ENCODE measurements at places on chromosomes 13 and 19.

GRCh38 chr19:15453906-15454860, 4.4 kb upstream of the WIZ start:
- DNase-seq = no peak

DNA sequence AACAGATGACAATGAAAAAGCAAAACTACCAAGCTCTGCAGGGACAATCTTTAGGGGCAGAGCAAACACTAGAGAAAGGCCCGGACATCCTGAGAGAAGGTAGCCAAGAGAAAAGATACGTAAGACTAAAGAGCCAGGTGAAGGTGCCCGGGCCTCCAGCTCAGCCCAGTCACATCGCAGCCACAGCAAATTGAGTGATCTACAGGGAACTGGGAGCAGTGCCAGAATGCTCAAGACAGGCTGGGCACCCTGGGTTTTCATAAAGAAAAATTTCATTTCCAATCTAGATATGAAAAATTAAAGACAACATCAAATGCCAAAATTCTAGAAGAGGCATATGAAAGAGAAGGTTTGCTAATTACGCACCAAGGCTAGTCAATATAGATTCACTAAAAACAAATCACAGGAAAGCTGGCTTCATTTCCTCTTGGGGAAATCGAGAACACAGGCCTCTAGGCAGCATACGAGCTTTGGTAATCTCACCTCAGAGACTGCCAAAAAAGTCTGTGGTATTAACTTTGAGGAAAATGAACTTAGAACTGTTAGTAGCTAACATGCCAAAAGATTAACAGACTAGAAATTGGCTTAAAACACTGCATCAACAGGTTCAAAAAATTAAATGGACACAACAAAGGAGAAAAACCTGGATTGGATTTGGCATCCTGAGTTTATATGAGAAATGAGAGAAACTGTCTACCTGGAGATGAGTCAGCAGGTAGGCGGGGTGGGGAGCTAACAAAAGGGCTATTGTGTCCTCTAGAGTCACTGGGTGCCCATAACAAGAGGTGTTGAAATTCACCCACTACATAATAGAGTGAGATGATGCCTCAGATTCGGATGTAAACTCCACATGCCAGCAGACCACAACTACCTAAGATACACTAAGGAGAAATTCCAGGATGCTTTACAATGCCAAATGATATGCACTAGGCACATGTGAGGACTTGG, 6.6 kb downstream of the ANKRD10 start:
- DNase-seq = no peak

DNA sequence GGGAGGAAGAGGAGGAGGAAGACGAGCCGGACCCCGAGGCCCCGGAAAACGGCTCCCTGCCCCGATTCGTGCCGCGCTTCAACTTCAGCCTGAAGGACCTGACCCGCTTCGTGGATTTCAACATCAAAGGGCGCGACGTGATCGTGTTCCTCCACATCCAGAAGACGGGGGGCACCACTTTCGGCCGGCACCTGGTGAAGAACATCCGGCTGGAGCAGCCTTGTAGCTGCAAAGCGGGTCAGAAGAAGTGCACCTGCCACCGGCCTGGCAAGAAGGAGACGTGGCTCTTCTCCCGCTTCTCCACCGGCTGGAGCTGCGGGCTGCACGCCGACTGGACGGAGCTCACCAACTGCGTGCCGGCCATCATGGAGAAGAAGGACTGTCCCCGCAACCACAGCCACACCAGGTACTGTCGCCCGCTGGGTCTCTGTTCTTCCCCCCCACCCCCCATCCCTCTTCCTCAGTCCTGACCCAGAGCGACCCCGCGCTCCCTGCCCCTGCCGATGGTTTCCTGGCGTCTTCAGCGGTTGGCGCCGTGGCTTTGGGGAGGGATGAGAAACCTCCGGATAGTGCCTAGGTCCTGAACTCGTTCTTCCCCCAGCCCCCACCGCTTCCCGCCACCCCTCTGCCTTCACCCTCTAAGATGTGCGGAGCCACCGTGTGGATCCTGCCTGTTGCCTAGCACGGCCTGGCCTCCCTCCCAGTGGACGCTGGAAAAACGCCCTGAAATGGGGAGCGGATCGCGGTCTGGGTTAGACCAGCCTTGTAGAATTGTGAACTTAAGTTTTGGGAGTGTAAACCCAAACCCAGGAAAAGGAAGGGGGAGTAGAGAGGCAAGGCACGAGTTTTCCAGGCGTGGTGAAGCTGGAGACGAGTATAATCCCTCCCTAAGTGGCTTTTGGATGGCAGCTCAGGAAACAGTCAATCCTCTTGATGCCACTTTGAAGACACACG, 1.5 kb downstream of the HS6ST3 start:
- no peak for DNase-seq

GRCh38 chr19:41703602-41704293, 4.7 kb upstream of the CEACAM5 start:
- no peak for DNase-seq

GRCh38 chr19:1632462-1633268, 19.8 kb downstream of the TCF3 start:
- no peak for DNase-seq

- DNase-seq = no peak
These were observed 2.1 kb downstream of the POU4F1 start for GRCh38 chr13:78601124-78601873.

DNA sequence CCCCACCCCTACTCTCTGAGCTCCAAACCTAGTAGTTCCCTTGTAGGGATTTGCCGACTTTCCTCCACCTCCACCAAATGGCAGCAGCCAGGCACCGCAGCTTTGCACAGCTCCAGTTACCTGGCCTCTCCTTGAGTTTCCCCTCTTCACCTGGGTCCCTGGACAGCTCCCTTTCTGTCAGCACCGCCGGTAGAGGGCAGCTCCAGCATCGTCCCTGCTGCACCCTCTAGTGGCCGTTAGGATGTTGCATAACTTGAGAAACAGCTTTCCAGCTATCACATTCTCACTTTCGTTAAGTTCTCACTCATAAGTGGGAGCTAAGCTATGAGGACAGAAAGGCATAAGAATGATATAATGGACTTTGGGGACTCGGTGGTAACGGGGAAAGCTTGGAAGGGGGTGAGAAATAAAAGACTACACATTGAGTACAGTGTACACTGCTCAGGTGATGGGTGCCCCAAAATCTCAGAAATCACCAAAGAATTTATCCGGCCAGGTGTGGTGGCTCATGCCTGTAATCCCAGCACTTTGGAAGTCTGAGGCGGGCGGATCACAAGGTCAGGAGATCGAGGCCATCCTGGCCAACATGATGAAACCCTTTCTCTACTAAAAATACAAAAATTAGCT, 60.4 kb upstream of the OLFM4 start:
- DNase-seq = peak; percentile 20

- no peak for DNase-seq
These were observed 107.8 kb downstream of the ELF1 start for GRCh38 chr13:40911341-40911740.

- no peak for DNase-seq
These were observed 31.4 kb upstream of the GGACT start for GRCh38 chr13:100619940-100620339.

DNA sequence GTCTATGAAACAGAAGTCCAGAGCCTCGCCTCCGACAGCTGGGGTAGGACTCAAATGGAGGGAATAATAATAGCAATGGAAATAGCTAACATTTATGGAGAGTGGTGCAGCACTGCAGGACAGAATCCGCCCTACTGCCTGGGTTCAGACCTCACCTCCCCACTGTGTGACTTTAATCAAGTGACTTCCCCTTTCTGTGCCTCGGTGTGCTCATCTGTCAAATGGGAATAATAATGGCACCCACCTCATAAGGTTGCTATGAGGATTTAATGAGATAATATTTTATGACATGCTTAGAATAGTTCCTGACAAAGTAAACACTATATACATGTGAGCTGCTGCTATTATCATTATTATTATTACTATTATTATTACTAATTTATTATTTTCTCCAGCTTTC, 3.2 kb downstream of the LRFN1 start:
- no peak for DNase-seq

GRCh38 chr13:70042193-70042592, 65.4 kb upstream of the ATXN8OS start:
- DNase-seq = no peak

- no peak for DNase-seq
These were observed 10.3 kb upstream of the SLC7A10 start for GRCh38 chr19:33235996-33236350.

DNA sequence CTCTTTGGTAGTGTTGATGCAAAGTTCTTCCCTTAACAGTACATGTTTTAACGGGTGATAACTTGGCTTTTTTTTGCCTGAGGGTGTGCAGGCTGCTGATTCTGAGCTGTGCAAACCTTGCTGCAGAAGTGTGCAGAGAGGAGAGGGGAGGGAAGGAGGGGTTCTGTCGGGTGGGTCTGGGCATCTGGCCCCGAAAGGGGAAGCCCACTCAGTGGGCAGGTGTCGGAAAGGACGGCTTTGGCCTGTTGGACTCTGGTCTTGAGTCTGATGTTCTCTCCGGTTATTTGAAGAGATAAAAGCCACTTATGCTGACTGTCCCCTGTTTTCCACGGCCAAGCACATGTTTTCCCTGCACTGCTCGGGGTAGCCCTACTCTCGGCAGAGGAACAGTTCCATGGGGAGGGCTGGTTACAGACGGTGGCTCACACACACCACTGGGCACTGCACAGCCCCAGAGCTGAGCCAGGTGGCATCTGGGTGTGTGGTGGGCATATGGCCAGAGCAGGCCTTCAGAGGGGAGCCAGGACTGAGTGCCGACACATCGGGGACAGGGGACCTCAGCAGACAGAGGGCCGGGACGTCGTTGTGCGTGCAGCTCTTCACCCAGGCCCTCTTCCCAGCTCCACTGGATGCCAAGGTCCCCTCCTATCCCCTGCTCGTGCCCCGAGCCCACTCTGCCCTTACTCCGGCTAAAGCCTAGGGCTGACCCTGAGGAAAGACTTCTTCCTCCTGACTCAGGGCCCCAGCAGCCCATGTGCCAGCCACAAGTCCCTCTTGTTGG, 93.2 kb downstream of the TEX29 start:
- DNase-seq = no peak

- no peak for DNase-seq
These were observed 287.0 kb upstream of the SGCG start for GRCh38 chr13:22893777-22894176.

GRCh38 chr13:43431290-43431716, 355.5 kb downstream of the ENOX1 start:
- DNase-seq = no peak

- DNase-seq = no peak
These were observed 9.8 kb downstream of the PROZ start for GRCh38 chr13:113168211-113168610.

- DNase-seq = no peak
These were observed 10.1 kb downstream of the UBXN6 start for GRCh38 chr19:4447327-4448146.

DNA sequence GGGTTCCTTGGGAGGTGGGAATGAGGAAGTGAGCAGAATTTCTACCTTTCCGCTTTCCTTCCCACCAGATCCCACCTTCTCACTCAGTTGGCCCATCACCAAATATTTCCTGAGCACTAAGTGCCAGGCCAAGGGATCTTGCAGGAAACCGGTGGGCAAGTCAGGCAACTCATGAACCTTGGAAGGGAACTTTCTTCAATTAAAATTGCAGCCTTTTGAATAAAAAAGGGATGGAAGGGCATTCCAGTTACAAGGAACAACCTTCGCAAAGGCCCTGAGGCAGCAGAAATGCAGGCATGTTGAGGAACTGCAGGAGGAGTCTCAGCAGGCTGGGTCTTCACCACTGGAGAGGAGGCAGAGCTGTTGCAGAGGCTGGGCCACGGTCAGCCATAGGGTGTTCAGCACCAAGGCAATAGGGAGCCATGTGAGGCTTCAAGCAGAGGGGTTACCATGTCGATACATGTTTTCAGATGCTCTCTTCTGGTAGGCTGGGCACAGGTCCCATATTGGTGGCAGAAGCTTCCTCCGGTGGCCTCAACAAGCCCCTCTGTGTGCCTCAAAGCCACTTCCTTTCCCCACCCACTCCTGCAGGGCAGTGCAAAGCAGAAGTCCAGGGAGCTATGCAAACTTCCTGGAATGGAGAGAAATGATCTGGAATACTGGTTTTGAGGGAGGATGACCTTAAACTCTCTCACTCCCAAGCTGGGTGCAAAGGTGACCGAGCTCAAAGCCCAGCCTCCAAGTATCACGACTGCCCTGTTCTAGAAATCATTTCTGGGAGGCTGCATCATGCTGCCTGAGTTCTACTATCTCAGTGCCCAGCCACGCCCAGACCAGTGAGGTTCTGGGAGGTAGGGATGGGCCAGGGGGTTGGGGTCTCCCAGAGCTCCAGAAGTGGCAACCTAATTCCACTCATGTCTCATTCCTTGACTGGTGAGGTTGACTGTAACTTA, at the start of gene FUT6:
FUT6 (minus strand) TSS at position 638 of the 953 bp plus-strand sequence. CDS start 7,135 bp downstream, outside the sequence.
- no peak for DNase-seq

DNA sequence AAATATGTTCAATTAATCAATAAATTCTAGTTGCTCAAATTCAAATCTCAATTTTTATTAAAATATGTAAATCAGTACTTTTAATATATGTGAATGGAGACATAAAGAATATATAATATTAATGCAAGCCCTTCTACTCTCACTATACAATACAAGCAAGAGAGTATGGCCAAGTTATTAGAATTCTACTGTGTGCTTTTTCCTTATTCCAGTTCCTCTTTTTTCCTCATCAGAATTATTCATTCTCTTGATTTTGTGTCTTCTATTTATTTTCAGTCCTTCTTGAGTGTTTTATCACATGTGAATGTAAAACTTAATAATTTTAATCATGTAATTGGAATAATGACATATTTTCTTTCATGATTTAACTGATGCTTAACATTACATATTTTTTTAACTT, 276.8 kb downstream of the PCDH20 start:
- no peak for DNase-seq

DNA sequence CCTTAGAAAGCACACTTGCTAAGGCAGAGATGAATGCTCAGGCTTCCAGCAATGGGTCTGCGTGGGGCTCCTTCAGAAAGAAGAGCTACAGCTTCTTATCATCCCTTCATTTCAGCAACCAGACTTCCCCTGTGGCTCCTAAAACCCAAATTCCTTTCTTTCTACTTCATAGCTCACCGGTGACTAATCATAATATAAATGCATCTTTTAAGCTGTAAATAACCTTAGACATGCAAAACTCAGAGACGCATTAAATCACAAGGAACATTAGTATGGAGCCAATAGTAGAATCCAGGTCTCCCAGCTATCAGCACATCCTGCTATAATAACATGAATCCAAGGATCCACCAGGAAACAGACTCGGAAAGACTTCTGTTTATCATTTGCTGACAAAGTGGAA, 375.6 kb downstream of the COG6 start:
- DNase-seq = no peak

DNA sequence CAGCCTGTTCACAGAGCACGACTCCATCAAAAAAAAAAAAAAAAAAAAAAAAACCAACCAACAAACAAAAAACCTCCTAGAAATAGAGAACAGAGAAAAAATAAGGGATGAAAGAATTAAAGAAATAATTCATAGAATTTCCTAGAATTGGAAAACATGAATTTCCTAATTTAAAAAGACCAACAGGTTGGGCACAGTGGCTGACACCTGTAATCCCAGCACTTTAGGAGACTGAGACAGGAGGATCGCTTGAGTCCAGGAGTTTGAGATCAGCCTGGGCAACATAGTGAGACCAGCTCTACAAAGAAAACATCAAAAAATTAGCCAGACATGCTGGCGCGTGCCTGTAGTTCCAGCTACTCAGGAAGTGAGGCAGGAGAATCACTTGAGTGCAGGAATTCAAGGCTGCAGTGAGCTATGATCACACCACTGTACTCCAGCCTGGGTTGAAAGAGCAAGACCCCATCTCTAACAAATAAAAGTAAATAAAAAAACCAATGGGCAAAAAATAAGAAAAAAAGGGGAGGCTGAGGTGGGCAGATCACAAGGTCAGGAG, 6.5 kb downstream of the SPART start:
- no peak for DNase-seq

- no peak for DNase-seq
These were observed 84.0 kb downstream of the MZT1 start for GRCh38 chr13:72643311-72643989.

Data from stimulated activated CD8-positive, alpha-beta memory T cell treated with anti-CD3 and anti-CD28 coated beads, Interleukin-7, amount 100 ng/mL, for 4 hours (primary cell).